ENCODE measurements at places on chromosomes 4 and X.

DNA sequence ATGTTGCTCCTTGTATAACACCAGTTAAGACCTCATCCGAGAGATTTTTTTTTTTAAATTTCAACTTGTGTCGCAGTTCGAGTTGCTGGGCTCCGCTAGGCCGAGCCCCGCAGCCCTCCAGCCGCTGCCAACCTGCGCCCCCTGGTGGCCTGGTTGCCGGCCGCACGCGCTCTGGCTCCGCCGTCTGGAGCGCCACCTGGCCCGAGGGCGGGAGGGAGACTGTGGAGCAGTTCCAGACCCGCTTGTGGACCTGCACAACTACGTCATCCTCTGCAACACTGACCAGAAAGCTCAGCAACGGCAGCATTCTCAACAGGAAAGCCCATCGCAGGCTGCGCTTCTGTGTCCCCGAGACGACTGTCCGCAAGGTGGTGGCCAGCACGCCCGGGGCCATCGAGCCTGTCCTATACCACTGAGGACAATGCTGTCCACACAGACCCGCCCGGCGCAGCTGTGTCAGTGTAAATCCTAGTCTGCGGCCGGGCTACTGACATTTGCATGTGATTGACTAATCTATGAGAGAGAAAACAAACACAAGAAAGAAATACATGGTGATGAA, 39.1 kb downstream of the ARL9 start:
- peak; percentile 65 for DNase-seq

GRCh38 chrX:97609357-97609756, 725.6 kb downstream of the RPA4 start:
- no peak for DNase-seq

- no peak for DNase-seq
These were observed 1138.7 kb upstream of the PCDH7 start for GRCh38 chr4:29581457-29581856.

- DNase-seq = no peak
These were observed 68.2 kb downstream of the AGTR2 start for GRCh38 chrX:116238567-116239255.

GRCh38 chr4:98686043-98686707, 27.8 kb upstream of the TSPAN5 start:
- no peak for DNase-seq

GRCh38 chr4:76968937-76969336, 19.4 kb downstream of the SEPTIN11 start:
- DNase-seq = no peak

GRCh38 chr4:16329125-16329796, 103.0 kb upstream of the TAPT1 start:
- no peak for DNase-seq

DNA sequence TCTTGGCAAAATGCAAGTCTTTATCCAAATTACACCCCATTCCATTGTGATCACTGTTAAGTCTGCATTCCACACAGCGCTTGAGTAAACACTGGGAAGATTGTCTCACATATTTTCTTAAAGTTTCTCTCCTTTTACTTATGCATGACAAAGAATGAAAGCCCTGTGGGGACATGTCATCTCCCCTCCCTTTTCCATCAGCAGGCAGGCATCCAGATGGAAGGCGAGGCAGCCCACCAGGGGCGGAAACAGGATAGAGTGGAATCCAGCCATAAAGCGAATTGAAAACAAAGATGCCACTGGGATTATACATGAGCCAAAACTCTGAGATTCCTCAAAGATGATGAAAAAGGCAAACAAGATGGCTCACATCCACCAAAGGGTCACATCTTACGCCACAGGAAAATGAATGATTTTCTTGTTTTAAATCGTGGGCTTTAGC, 78.2 kb downstream of the AFAP1 start:
- no peak for DNase-seq

- DNase-seq = no peak
These were observed 13.7 kb downstream of the PFKFB1 start for GRCh38 chrX:54980334-54980733.

GRCh38 chr4:181593703-181594102, 649.5 kb upstream of the TENM3 start:
- DNase-seq = no peak

- DNase-seq = no peak
These were observed 48.5 kb upstream of the EGFL6 start for GRCh38 chrX:13520936-13521335.

- DNase-seq = no peak
These were observed 43.7 kb downstream of the SLC2A9 start for GRCh38 chr4:9977518-9978031.

- no peak for DNase-seq
These were observed 1658.0 kb downstream of the STIM2 start for GRCh38 chr4:28518561-28519165.

- DNase-seq = no peak
These were observed 33.8 kb downstream of the TXK start for GRCh38 chr4:48100256-48100655.

- DNase-seq = no peak
These were observed 75.7 kb downstream of the ANXA3 start for GRCh38 chr4:78627046-78627965.

- no peak for DNase-seq
These were observed 118.4 kb downstream of the FAM53A start for GRCh38 chr4:1565598-1566295.

GRCh38 chr4:94523033-94523580, 71.4 kb downstream of the PDLIM5 start:
- DNase-seq = no peak

DNA sequence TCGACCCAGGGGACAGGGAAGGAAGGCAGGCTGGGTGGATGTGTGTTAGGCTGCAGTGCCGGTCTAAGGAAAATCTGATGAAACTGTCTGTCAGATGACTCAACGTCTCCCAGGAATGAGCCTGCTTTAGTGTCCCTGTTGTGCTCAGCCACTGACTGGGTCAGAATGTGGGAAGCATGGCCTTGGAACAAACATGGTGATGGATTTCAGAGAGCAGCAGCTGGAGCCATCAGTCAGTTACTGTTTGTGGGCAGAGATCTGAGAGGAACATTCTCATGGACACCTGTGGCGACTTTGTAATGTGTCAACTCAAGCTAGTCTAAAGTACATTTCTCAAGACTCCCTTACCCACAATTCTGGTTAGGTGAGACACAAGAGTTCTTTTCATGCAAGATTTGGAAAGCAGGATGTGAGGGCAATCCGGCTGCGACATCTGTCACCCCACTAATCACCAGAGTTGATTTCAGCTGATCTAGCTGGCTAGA, 63.2 kb downstream of the ANAPC10 start:
- DNase-seq = no peak

GRCh38 chr4:26218677-26219605, 101.9 kb upstream of the RBPJ start:
- DNase-seq = no peak

- no peak for DNase-seq
These were observed 114.7 kb downstream of the AFF1 start for GRCh38 chr4:87049508-87049907.

- DNase-seq = no peak
These were observed 130.0 kb downstream of the HMX1 start for GRCh38 chr4:8741513-8742226.

DNA sequence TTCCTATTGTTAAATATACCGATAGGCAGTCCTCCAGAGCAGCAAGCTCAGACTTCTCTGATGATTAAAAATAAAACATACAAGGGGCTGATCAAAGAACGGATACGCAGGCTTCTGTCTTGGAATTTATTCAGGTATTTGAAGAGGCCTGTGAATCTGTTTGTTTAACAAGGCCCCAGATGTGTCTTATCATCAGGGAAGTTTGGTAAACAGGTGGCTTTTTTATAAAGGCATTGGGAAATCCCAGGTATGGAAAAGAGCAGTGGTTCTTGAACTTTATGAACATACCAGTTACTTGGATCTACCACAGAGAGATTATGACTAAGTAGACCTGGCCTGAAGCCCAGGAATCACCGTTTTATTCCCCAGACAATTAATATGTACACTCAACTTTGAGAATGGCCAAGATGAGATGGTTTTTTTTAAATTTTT, 47.9 kb downstream of the SOWAHB start:
- no peak for DNase-seq

DNA sequence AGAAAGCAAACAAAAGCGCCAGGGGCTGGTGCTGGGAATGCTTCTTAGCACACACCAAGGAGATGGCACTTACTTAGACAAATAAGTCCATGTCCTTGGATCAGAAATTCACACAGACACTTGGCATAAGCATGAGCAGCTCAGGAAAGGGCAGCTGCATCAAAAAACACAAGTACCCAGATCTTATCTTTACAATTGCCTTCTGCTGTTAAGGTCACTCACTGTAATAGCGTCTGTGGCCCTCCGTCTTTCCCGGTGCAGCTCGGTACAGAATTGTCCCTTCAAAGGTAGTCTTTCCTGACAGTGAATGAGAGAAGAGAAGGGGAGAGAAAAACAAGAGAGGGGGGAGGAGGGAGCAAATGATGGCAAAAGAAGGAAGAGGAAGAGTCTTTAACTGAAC, 172.1 kb upstream of the MAP3K15 start:
- no peak for DNase-seq

- no peak for DNase-seq
These were observed 143.9 kb downstream of the GLRA2 start for GRCh38 chrX:14673236-14673635.

GRCh38 chrX:119008110-119008744, 33.8 kb downstream of the LONRF3 start:
- no peak for DNase-seq

GRCh38 chr4:153825691-153826090, 36.8 kb upstream of the SFRP2 start:
- DNase-seq = no peak

DNA sequence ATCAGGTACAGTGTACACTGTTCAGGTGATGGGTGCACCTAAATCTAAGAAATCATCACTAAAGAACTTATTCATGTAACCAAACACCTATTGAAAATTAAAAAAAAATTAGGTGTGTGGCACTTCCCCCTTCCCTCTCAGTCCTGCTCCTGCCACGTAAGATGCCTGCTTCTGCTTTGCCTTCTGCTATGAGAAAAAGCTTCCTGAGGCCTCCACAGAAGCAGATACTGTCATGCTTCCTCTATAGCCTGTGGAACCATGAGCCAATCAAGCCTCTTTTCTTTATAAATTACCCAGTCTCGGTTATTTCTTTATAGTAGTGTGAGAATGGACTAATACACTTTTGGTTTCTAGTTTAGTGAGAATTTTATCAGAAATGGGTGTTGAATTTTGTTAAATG, 459.8 kb upstream of the DIPK2B start:
- no peak for DNase-seq
